ENCODE measurements at places on chromosomes 7 and 10. TPM values are rescaled to one million over a fixed set of nuclear protein-coding genes. Genes with fewer than 3 reads are reported as not detected.

The OR2A1 gene
- total RNA-seq = not detected

The CALHM1 gene
- not detected for total RNA-seq

The SFRP4 gene
- total RNA-seq = 0.09 TPM

The FASTK gene
- total RNA-seq = 50.7 TPM

The C10orf105 gene
- total RNA-seq = not detected

The ANXA8L1 gene
- total RNA-seq = not detected

The FAM20C gene
- total RNA-seq = 19.8 TPM

The PLEKHS1 gene
- not detected for total RNA-seq

The HDAC9 gene
- 1.8 TPM for total RNA-seq

The LIPK gene
- not detected for total RNA-seq

The TMEM130 gene
- total RNA-seq = not detected

The CHST12 gene
- total RNA-seq = 6.7 TPM

Data from endothelial cell of coronary artery (primary cell).